ENCODE measurements at places on chromosomes 7 and 10. TPM values are rescaled to one million over a fixed set of nuclear protein-coding genes. Genes with fewer than 3 reads are reported as not detected.

The CYP3A4 gene
- total RNA-seq = not detected

- DNase-seq = no peak
- H3K27ac ChIP-seq = no peak overlapping the region
- peaks cover 10% of the 10 kb centered on the region for H3K27me3 ChIP-seq
- H3K36me3 ChIP-seq = no peaks in the 10 kb centered on the region
- no peaks in the 10 kb centered on the region for H3K4me1 ChIP-seq
- H3K4me3 ChIP-seq = no peak overlapping the region
Observed at GRCh38 chr7:39181398-39181797, 203.7 kb downstream of the POU6F2 start.

The TLX1 gene
- total RNA-seq = not detected

GRCh38 chr10:78974617-78975317 lies 94.0 kb upstream of the ZMIZ1 start:
- peak overlapping the region; percentile 56 for H3K4me3 ChIP-seq
- no peaks in the 10 kb centered on the region for H3K27me3 ChIP-seq
- peak; percentile 59 for DNase-seq
- H3K27ac ChIP-seq = peak overlapping the region; percentile 94

DNA sequence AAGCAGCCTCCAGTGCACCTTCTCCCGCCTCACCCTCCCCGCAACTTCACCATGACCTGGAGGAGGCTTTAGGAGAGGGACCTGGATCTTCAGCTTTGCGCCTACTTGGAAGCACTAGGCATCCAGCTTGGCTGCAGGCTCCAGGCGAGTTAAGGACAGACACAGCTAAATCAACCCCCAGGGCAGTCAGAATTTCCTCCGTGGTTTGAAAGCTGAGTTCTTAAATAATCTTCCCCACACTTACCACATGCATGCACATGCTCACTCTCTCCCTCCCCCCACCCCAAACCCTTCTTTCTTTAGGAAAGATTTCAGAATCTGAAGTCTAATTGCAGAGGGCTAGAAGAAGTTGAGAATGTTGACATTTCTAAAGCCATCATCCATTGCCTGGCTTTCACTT lies 36.7 kb upstream of the LRRC4 start:
- no peaks in the 10 kb centered on the region for H3K27me3 ChIP-seq
- no peaks in the 10 kb centered on the region for H3K4me1 ChIP-seq
- no peaks in the 10 kb centered on the region for H3K36me3 ChIP-seq

DNA sequence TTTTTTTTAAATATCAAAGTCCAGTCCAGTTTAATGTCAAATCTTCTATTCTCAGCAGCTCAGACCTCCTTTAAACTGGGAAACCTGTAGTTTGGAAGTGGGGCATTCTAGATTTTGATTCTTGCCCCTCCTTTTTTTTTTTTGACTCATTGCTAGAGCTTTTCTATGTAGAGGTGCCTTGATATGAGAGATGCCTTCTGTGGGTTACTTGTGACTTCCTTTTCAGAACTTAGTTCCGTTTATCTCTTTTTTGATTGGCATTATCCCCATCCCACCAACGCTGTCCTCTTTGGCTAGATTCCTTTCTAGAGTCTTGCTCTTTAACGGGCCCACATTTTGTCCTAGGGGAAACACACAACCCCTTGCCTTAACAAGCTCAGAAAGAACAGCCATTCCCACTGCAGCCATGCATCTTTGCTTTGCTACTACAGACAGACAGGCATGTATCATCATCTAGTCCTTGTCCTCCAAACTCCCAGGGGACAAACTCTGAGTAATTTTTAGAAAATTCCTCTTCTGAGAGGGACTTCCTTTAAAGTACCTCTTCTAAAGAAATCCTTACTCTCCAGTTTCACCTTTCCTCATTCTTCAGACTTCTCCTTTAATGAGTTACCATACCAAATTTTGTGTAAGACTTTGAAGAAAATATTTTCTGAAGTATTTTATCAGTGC lies 153.6 kb downstream of the PHF14 start:
- H3K27ac ChIP-seq = no peak overlapping the region
- no peaks in the 10 kb centered on the region for H3K36me3 ChIP-seq
- no peak overlapping the region for H3K4me3 ChIP-seq
- no peak for DNase-seq

- H3K27me3 ChIP-seq = no peaks in the 10 kb centered on the region
- peaks cover 61% of the 10 kb centered on the region for H3K4me1 ChIP-seq
- no peaks in the 10 kb centered on the region for H3K36me3 ChIP-seq
- peak within 1 kb of the TSS; percentile 86 for H3K27ac ChIP-seq
Observed at GRCh38 chr10:88705958-88706357, at the start of gene LIPK. TSS of gene LIPK (plus strand) at chr10:88706249. CDS start at chr10:88724544, 18,295 bp downstream.

GRCh38 chr10:99234041-99234790 lies 1.4 kb downstream of the HPSE2 start:
- DNase-seq = no peak
- no peak overlapping the region for H3K4me3 ChIP-seq
- no peak overlapping the region for H3K27ac ChIP-seq
- H3K27me3 ChIP-seq = peaks cover 45% of the 10 kb centered on the region
- H3K36me3 ChIP-seq = no peaks in the 10 kb centered on the region

DNA sequence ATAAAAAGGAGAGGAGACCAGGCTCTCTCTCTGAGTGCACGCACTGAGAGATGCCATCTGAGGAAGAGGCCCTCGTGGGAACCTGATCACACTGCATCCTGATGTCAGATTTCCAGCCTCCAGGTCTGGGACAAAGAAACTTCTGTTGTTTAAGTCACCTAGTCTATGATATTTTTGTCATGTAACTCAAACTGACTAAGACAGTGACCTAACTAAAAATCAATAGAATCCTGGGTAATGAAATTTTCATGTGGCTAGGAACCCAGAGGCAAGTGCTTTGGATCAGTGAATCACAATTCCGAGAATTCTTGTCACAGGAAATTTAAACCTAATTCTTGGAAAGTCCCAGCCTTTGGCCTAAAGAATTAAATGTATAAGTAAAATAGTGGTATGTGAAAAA lies 107.7 kb downstream of the SLC16A9 start:
- H3K4me3 ChIP-seq = no peak overlapping the region
- no peak for DNase-seq
- no peaks in the 10 kb centered on the region for H3K27me3 ChIP-seq
- no peak overlapping the region for H3K27ac ChIP-seq
- no peaks in the 10 kb centered on the region for H3K36me3 ChIP-seq

The VENTX gene
- total RNA-seq = not detected

DNA sequence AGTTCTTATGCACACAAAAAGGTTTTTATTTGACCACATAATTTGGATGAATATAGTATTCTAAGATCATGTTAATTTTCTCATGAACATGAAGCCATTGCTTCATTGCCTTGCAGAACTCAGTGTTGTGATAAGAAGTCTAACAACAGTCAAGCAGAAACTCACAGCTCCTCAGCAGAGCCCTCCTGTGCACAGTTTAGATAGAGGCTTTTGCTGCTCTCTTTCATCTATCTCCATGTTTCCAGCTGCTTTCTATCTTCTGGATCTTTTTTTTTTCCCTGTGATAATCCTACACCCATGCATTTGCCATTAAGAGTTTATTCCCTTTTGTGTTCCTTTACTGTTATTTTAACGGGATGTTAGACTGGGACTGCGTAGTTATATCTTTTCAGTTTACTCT lies 557.7 kb upstream of the LRRTM3 start:
- H3K27me3 ChIP-seq = no peaks in the 10 kb centered on the region
- no peaks in the 10 kb centered on the region for H3K36me3 ChIP-seq
- no peak overlapping the region for H3K4me3 ChIP-seq

- H3K27ac ChIP-seq = no peak overlapping the region
- H3K4me3 ChIP-seq = no peak overlapping the region
- H3K36me3 ChIP-seq = no peaks in the 10 kb centered on the region
- DNase-seq = no peak
- H3K4me1 ChIP-seq = no peaks in the 10 kb centered on the region
Observed at GRCh38 chr7:127976056-127976737, 55.0 kb downstream of the LRRC4 start.

- no peaks in the 10 kb centered on the region for H3K4me1 ChIP-seq
- no peak overlapping the region for H3K4me3 ChIP-seq
- DNase-seq = no peak
- H3K36me3 ChIP-seq = no peaks in the 10 kb centered on the region
Observed at GRCh38 chr10:112191041-112191590, 7.6 kb upstream of the GPAM start.

- DNase-seq = no peak
- peak overlapping the region; percentile 95 for H3K27ac ChIP-seq
- no peaks in the 10 kb centered on the region for H3K27me3 ChIP-seq
- no peak overlapping the region for H3K4me3 ChIP-seq
- peaks cover 34% of the 10 kb centered on the region for H3K4me1 ChIP-seq
Observed at GRCh38 chr7:21618706-21619105, 75.9 kb downstream of the DNAH11 start.

DNA sequence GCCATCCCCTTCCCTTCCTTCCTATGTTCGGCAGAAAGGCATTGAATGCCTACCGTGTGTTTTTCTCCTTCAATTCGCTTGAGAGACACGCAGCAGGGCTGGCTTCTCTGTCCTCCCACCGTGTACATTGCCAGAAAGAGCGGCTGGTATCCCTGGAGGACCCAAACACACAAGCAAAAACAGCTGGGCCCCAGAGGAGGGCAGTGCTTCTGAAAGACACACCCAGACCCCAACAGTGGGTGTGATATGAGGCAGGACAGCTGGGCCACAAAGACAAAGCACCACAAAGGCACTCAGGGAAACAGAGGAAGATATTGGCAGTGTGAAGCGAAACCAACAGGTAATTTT lies 133.1 kb upstream of the SH2B2 start:
- H3K27ac ChIP-seq = peak overlapping the region; percentile 99
- DNase-seq = no peak
- no peaks in the 10 kb centered on the region for H3K36me3 ChIP-seq
- H3K4me3 ChIP-seq = peak overlapping the region; percentile 30
- H3K27me3 ChIP-seq = no peaks in the 10 kb centered on the region
- H3K4me1 ChIP-seq = peaks cover 41% of the 10 kb centered on the region

GRCh38 chr10:103897241-103897774 lies 20.7 kb downstream of the STN1 start:
- no peak overlapping the region for H3K4me3 ChIP-seq
- H3K27ac ChIP-seq = peak overlapping the region; percentile 99
- H3K4me1 ChIP-seq = peaks cover 55% of the 10 kb centered on the region
- peaks cover 6% of the 10 kb centered on the region for H3K36me3 ChIP-seq
- no peak for DNase-seq
- no peaks in the 10 kb centered on the region for H3K27me3 ChIP-seq

DNA sequence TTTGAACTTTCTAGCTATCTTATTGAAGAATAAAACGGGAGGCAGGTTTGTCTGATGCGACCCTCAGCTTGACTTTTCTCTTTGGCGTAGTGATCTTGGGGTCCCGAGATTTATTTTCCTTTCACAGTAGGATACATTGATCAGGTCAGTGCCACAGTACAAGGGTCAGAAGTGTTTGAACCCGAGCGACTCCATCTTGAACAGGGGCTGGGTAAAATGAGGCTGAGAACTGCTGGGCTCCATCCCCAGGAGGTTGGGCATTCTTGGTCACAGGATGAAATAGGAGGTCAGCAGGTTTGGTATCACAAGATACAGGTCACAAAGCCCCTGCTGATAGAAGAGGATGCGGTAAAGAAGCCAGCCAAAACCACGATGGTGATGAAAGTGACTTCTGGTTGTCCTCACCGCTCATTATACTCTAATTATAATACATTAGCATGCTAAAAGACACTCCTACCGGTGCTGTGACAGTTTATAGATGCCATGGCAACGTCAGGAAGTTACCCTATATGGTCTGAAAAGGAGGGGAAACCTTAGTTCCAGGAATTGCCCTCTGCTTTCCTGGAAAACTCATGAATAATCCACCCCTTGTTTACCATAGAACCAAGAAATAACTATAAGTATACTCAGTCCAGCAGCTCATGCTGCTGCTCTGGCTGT lies 3.0 kb upstream of the TECPR1 start:
- H3K36me3 ChIP-seq = no peaks in the 10 kb centered on the region
- no peak for DNase-seq
- no peak overlapping the region for H3K27ac ChIP-seq
- no peak overlapping the region for H3K4me3 ChIP-seq

GRCh38 chr7:116739307-116739706 lies 67.3 kb downstream of the MET start:
- no peaks in the 10 kb centered on the region for H3K4me1 ChIP-seq
- no peak overlapping the region for H3K4me3 ChIP-seq
- H3K27me3 ChIP-seq = no peaks in the 10 kb centered on the region
- no peak overlapping the region for H3K27ac ChIP-seq
- no peak for DNase-seq
- peaks cover 34% of the 10 kb centered on the region for H3K36me3 ChIP-seq

DNA sequence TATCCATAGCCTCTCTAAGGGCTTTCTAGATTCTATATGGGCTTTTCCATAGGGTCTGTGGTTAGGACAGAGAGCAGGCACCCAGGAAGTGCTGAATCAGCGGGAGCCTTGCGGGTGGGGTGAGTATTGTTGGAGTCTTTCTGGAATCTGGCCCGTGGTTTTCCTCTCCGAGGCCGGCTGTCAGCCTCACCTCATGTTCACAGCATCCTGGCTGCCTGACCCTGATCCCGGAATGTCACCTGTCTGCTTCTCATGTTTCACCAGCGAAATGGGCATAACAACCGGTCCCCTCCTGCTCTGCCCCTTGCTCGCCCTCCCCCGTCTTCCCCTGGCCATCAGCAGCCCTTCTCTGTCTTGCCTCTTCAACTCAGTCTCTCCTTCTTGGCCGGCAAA lies 36.5 kb downstream of the DDIT4 start:
- peak overlapping the region; percentile 93 for H3K27ac ChIP-seq
- no peaks in the 10 kb centered on the region for H3K36me3 ChIP-seq
- DNase-seq = peak; percentile 85

GRCh38 chr10:78619896-78620295 lies 448.9 kb upstream of the ZMIZ1 start:
- H3K36me3 ChIP-seq = no peaks in the 10 kb centered on the region
- no peak for DNase-seq
- peaks cover 25% of the 10 kb centered on the region for H3K4me1 ChIP-seq
- no peak overlapping the region for H3K27ac ChIP-seq
- H3K4me3 ChIP-seq = no peak overlapping the region

GRCh38 chr7:8217200-8218068 lies 44.5 kb downstream of the ICA1 start:
- H3K27me3 ChIP-seq = no peaks in the 10 kb centered on the region
- DNase-seq = peak; percentile 8
- peaks cover 12% of the 10 kb centered on the region for H3K36me3 ChIP-seq
- no peak overlapping the region for H3K4me3 ChIP-seq

The GPC2 gene
- total RNA-seq = 4.5 TPM

The SLC26A5 gene
- not detected for total RNA-seq

DNA sequence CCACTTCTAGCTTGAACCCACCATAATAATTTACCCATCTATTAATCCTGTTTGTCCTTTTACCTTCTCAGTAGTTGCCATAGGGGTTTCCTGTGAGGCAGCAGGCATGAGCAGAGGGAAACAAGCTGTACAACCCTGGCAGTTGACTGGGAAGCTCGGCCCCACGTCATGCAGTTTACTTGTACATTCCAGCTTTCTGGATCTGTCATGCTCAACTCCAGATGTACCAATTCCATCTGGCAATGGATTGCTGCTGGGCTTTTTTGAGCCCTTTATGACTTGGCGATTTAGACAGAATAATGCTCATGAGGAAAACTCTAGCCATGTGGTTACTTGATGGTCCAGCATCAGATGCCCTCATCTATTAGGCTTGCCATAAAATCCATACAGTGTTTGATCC lies 112.5 kb downstream of the GNAI1 start:
- H3K36me3 ChIP-seq = no peaks in the 10 kb centered on the region
- no peak overlapping the region for H3K4me3 ChIP-seq
- no peaks in the 10 kb centered on the region for H3K27me3 ChIP-seq
- no peaks in the 10 kb centered on the region for H3K4me1 ChIP-seq
